HT-29 (cell line): ENCODE measurements at places on chromosomes 5 and 9.

DNA sequence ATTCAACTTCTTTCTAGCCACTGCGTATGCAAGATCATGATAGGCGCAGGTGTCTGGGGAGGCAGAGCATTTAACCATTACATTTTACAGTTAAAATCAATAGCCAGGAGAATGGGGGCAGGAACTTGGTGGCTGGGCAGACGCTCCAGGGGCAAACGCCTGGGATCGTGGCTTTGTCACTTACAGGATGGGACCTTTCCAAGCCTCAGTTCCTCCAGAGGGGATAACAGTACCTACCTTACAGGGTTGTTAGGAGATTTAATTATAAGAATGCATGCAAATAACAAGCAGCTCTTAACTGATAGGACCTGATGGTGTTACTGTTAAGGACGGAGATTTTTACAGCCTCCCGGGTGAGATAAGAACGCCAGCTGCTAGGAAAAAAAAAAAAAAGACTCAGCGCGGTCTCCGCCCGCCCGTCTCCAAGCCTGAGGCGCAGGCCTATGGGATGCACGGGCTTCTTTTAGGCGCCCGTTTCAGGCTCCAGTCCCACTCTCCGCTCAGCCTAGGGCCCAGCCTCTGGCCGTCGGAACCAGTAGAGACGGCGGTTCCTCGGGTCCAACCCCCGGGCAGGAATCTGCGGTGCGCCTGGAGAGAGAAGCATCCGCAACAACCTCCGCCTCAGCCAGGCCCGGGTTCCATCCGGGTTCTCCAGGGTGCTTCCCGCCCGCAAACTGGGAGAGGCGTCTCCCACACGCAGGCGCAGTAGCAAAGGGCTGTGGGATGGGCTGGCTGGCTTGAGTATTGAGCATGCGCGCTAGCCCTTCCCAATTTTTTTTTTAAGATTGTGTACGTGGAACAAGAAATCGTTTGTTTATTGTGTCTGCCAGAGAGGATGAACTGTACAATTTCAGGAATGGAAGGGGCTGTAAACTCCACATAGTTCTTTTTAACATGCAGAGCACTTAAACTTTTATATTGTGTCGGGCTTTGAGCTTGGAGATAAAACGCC, at the start of gene FAM200C:
Gene FAM200C, minus strand, starts transcription at position 653 of the 952 bp plus-strand sequence. CDS start 4,564 bp downstream, outside the sequence.
- DNase-seq, result peak; percentile 93

DNA sequence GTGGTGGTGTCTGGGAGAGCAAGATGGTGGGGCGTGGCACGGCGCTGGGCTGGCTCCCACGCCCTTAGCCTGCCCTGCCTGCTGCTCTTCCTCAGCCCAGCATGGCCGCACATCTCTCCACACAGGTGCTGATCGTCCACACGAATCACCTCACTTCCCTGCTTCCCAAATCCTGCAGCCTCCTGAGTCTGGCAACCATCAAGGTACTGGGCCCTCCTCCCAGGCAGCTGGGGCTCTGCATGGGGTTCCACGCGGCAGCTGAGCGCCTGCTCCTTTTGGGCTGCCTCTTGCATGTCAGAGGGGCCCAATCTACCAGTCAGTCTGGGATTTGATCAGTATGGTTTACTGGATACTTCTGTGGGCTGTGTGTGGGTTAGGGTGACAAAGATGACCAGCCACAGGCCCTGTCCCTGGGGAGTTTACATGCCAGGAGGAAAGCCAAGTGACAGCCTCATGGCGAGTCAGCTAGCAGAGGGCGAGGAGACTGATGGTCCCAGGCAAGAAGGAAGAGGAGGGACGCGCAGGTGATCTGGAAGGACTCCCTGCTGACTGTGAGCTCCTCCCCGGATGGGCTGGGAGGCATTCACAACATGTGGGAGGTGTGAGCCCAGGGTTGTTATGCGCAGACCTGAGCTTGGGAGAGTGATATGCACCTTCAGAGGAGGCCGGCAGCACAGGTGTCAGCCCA, 6.0 kb downstream of the LRSAM1 start:
- DNase-seq, result no peak

- no peak for DNase-seq
Measured at GRCh38 chr9:33249983-33250382, 10.0 kb downstream of the SPINK4 start.

GRCh38 chr9:22237497-22238363, 208.9 kb upstream of the DMRTA1 start:
- peak; percentile 69 for DNase-seq

DNA sequence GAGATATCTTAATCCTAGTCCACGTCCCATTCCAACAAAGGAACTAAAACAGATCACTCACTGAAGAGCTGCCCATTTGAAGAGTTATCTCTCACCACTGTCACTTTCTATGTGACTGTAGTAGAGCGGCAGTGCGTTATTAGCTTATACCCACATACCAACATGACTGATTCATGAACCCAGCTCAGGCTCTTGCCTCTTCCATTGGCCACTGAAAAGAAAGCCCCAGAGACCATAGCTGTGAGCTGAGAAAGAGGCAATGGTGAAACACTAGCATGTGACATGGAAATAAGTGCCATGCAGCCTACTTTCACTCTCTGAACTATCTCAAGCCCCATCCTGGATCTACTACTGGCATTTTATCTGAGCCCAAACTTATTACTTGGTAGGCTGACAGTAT, 151.7 kb upstream of the MOCS2 start:
- DNase-seq, result no peak

- DNase-seq, result peak; percentile 48
Measured at GRCh38 chr5:139137697-139138096, 60.5 kb downstream of the SIL1 start.

GRCh38 chr5:2019716-2020115, 137.0 kb upstream of the IRX4 start:
- no peak for DNase-seq

DNA sequence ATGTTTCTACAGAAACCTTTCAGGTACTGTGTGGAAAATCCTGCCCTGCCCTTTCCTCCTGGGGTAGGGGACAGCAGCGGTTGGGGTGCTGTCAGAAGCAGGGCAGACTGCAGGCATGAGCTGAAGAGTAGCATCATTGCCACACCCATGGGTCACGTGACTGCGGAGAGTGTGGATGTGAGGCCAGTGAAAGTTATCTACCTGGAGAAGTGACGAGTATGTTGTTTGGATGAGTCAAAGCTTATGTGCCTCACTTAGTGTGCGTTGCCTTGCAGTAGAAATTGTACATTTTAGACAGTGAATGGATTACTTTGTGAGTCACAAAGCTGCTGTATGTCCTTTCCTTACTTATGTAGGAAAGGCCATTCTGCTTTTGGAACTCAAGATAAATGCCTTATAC, 21.7 kb upstream of the ACTBL2 start:
- DNase-seq, result no peak

DNA sequence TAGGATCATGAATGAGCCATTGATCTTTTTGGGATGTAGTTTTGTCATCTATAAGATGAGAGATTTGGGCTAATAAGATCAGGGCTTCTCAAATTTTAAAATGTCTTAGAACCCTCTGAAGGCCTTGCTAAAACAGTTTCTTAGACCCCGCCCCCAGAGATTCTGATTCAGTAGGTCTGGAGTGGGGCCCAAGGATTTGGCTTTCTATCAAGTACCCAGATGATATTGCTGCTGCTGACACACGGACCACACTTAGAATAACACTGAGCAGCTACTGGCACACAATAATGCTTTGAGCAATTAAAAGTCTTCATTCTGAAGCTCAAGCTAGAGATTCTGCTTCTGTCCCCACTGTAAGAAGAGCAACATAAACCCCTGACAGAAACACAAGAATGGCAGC, 216.7 kb downstream of the SMARCA2 start:
- no peak for DNase-seq
